ENCODE measurements at places on chromosomes 11 and 22. TPM values are rescaled to one million over a fixed set of nuclear protein-coding genes. Genes with fewer than 3 reads are reported as not detected.

DNA sequence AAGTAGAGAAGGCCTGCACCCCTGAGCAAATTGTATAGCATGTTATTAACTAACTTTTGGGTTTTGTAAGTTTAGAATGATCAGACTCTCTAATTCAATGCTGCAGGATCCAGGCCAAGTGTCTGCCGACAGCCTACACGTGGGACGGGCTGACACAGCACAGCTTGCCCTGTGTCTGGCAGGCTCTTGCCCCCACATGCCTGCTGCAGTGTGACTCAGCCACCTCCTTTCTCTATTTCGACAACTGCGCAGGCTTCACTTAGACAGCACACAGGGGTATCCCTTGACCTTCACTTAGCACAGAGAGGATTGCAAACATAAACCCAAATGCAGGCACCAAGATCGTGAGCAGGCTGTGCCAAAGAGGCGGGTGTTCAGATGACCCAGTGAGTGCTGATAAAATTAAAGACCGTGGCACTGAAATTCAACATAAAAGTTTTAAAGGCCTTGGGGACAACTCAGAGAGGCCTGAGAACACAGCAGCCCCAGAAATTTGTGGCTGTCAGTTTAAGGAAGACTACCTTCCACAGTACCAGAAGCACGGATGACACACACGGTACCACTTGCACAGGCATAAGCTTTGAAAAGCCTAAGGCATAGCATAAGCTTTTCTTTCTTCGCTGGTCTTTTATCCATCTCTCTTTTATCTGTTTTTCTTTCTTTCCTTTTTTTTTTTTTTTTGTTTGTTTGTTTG is 37.8 kb downstream of the SCN3B start:
- peak; percentile 82 for DNase-seq

The MRGPRF gene
- 0.38 TPM for total RNA-seq

DNA sequence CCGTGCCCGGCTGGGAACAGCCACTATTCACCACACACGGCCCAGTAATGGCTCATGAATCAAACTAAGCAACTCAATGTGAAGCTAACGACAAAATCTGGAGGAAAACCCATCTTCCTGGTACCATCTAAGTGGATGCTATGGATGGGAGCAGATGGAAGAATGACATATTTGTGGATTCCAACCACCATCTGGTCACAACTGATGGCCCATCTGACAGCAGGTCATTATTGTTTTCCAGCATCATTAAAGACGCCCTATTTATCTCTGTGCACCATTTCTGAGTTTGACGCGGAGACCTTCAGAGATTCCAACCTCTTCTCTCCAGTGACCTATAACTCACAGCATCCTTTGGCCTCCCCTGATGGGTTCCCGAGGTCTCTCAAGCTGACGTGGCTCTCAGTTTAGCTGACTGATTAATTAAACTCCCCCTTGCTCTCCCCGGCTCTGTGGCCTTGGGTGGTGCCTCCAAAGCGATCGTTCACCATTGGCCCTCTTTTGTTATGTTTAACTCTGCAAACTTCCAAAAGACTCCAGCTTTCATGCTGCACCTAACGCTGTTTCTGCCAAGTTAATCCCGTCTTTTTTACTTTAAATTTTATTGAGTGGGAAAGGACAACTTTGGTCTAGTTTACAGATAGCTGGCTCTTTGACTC is 1514.4 kb downstream of the BRD1 start:
- DNase-seq: no peak

DNA sequence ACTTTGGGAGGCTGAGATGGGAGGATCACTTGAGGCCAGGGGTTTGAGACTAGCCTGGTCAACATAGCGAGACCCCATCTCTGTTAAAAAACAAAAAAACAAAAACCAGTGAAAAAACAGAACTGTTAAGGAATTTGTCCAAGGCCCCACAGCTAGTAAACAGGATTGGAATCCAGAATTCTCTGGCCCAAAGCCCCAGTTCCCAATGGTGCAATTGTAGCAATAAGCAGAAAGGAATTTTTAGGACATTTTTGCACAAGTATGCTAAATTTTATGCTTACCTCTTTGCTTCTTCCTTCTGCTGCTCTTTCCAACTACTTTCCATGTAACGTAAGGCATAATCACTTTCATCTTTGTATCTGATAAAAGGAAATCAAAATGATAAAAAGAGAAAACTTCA is 11.6 kb downstream of the MISFA start:
- DNase-seq: no peak

DNA sequence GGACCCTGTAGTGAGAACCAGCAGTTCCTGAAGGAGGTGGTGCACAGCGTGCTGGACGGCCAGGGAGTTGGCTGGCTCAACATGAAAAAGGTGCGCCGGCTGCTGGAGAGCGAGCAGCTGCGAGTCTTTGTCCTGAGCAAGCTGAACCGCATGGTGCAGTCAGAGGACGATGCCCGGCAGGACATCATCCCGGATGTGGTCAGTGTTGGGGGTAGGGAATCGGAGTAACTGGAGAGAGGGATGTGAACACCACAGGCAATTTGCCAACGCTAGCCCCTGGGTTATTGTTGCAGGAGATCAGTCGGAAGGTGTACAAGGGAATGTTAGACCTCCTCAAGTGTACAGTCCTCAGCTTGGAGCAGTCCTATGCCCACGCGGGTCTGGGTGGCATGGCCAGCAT is 19.9 kb downstream of the MADD start:
- no peak for DNase-seq

DNA sequence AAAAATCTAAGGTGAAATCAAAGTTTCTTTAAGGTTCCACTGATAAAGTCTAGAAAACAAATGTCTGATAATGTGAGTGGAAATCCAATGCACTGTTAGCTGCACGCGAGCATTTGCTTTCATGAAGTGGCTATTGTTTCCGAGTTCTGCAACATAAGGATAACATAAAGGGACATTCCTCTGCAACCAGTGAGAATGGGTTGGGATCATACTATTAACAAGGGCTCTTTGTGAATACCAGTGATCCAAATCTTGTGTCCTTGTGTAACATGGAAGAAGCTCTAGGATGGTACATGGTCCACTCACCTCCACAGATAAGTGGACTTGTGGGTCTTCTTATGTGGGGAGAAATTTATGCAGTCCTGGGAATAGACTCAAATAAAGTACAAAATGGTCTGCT is 24.6 kb downstream of the APIP start:
- DNase-seq: no peak

DNA sequence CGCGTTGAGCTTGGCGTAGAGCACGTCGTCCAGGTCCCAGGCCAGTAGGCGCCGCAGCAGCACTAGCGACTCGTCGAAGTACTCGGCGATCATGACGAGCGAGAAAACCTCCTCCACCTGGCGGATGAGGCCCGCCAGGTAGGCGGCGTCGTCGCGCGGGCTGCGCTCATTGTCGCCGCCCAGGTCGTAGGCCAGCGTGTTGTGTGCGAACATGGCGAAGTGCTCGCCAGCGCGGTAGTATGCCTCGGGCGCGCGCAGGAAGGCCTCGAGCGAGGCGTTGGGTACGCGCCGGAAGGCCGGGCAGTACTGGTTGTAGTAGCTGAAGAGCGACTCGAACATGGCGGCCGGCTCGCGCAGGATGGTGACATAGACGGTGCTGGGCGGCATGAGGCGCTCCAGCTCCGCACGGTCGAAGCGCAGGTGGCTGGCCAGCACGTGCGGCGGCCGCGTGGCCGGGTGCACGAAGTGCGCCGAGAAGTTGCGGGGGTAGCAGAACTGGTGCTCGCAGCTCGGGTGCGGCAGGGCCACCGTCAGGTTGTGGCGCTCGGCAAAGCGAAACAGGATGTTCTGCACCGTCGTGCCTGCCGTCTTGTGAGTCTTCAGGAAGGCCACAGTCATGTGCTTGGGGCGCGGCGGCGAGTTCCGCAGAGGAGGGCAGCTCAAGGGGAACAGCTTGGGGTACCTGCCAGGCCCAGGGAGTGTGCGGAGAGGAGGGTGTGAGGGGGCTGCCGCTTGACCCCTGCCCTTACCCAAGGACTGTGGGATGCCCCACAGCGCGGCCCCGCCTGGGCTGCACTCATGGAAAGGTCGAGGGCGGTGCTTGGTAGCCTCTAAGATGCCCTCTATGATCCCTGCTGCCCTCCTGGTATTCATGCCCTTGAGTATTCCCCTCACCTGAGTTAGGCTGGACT is 5.7 kb downstream of the GAL3ST3 start:
- DNase-seq: no peak

GRCh38 chr11:66478729-66479393 is 1.4 kb upstream of the DPP3 start:
- no peak for DNase-seq

- no peak for DNase-seq
Observed at GRCh38 chr22:24106385-24107381, 74.6 kb upstream of the SUSD2 start.
